ENCODE measurements at places on chromosomes 3 and 15.

GRCh38 chr3:197711973-197712707 lies 24.6 kb downstream of the RUBCN start:
- peak; percentile 87 for DNase-seq

DNA sequence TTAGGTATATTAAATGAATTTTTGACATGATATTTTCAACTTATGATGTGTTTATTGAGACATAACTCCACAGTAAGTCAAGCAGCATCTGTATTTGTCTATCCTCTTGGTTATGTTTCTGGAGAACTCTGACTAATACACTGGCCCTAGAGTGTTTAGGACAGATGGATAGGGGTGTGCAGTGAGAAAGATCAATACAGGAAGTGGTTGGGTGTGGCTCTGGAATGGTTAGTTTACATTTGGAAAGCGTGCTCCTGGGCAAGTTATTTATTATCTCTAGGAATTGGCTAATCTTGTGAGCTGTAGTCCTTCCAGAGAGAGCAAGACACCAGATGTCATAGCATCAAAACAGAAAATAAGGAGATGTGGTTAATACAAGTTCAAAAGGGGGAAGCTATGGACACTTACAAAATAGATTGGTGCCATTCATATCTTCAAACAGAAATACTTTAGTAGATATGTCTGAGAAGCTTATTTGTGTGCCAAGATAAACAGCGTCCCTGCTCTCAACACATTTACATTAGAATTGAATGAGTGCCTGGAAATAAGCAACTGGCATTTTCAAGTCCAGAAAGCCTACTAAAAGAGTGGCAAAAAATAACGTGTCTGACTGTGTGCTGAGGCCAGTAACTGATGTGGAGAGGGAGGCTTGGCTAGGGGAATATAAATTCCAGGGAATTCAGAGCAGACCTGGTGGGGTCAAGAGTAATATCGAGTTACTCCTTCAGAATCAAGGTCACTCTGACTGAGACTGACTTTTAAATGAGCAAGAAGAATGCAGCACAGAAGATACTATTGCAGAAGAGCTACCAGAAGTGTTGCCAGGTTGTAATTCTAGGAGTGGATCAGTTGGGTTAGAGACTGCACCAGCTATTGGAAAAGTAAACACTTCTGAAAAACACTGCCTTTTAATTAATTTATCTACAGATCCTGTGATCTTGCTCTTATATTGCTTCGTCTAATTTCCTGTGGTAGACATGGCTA lies 33.4 kb upstream of the PLAAT1 start:
- peak; percentile 54 for DNase-seq

DNA sequence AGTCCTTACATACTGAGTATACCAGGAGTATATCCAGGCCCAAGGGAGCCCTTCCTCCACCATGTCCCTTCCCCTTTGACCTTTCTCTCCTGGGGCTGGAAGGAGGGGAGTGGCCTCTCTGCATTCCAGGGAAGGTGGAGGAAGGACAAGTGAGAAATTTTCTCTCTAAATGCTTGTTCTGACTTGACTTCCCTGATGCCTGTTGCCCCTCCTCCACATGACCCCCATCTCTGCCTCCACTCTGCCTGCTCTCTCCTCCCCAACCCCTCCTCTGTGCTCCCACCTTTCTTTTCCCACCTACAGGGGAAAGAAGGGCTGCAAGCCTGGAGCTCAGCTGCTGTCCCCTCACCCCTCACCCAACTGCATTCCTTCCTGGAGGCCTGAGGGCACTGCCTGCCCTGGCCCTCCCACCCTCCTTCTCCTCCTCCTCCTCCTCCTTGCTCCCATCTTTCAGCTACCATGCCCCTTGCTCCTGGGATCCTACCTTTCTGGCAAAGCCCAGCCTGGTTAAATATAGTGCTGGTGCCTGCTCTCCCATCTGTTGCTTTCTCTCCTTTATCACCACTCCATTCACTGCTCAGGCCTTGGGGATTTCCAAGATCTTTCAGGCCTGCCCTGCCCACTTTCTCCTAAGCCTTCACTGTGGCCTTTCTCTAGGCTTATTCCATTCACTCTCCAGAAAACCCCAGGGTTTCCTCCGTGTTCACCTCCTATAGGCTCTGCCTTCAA lies 8.5 kb upstream of the DAG1 start:
- DNase-seq = no peak

DNA sequence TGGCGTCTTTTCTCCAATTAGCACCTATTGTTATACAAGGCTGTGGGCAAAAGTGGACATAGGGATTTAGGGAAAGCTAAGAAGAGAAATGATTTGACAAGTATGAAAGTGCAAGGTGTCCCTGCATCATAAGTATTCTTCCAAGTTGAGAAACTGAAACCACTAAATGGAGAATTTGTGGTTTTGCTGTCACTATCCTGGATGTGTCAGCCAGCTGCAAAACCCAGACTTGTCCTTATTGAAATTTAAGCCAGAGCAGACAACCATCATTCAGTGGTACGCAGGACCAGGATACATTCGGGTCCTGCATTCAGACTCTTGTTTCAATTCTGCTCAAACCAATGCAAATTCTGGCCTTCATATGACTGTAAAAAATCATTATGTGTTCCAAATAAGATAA lies 384.8 kb upstream of the TGFBR2 start:
- DNase-seq = no peak

DNA sequence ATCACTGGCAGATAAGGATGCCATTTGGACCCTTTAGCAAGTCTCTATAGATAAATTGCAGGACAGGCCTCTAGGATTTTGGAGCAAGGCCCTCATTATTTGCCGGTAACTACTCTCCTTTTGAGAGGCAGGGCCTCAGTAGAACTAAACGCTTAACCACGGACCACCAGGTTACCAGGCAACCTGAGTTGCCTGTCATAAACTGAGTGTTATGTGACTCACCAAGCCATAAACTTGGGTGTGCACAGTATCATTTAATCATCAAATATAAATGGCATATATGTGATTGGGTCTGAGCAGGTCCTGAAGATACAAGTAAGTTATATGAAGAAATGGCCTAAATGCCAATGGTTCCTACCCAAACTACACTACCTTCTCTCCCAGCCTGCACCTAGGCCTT lies 93.2 kb downstream of the BCHE start:
- no peak for DNase-seq

- peak; percentile 51 for DNase-seq
These were observed 217.6 kb downstream of the ARRDC4 start for GRCh38 chr15:98177966-98178592.

GRCh38 chr3:165389064-165389463 lies 192.9 kb upstream of the SLITRK3 start:
- no peak for DNase-seq

GRCh38 chr15:91133511-91133910 lies 33.5 kb downstream of the SV2B start:
- no peak for DNase-seq

GRCh38 chr3:30733209-30733608 lies 126.8 kb downstream of the TGFBR2 start:
- DNase-seq = no peak

DNA sequence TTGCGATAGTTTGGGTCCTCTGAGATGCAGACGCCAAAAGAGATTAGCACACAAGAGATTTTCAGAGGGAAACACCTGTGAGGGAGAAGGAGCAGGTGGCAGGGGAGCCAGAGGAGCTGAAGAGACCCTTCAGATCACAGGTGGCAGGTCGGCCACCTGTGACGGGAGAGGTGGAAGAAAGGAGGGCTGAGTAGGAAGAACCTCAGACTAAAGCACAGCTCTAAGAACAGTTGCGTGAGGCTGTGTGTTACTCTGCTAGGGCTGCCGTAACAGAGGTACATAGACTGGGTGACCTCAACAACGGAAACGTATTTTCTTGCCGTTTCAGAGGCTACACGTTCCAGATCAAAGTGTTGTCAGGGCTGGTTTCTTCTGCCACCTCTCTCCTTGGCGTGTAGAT lies 38.5 kb downstream of the C2CD4A start:
- DNase-seq = no peak

DNA sequence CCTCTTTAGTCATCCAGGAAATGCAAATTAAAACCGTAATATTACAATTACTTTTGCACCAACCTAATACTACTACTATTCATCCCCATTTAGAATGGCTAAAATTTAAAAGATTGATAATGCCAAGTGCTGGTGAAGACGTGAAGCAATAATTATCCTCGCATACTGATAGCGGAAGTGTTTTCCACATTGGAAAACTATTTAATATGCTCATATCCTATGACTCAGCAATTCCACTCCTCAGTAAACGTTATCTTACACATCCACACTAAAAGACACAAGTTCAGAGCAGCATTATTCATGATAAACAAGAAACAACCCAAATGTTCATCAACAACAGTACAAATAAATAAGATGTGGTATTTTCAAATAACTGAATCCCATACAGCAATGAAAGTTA lies 70.6 kb downstream of the VPS13C start:
- no peak for DNase-seq

DNA sequence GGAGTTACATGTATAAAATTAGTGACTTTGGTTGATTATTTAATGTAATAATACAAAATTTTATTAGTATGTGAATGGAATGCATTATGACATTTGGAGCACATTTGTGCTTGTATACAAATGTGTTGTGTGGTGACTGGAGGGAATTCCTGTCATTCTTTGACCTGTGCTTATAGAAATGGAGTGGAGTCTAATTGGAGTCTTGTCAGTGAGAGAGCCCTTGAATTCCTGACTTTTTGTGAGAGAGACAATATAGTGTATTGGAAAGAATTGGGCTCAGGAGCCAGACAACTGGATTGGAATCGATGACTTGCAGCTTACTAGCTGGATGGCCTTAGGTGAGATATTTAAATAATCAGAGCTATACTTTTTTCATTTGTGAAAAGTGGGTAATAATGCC lies 9.4 kb downstream of the TCF12 start:
- no peak for DNase-seq

GRCh38 chr3:185717627-185718402 lies 107.0 kb downstream of the IGF2BP2 start:
- no peak for DNase-seq

GRCh38 chr15:73910522-73911303 lies 15.5 kb upstream of the LOXL1 start:
- DNase-seq = no peak

- no peak for DNase-seq
These were observed 307.2 kb downstream of the KCNH8 start for GRCh38 chr3:19455546-19455945.

DNA sequence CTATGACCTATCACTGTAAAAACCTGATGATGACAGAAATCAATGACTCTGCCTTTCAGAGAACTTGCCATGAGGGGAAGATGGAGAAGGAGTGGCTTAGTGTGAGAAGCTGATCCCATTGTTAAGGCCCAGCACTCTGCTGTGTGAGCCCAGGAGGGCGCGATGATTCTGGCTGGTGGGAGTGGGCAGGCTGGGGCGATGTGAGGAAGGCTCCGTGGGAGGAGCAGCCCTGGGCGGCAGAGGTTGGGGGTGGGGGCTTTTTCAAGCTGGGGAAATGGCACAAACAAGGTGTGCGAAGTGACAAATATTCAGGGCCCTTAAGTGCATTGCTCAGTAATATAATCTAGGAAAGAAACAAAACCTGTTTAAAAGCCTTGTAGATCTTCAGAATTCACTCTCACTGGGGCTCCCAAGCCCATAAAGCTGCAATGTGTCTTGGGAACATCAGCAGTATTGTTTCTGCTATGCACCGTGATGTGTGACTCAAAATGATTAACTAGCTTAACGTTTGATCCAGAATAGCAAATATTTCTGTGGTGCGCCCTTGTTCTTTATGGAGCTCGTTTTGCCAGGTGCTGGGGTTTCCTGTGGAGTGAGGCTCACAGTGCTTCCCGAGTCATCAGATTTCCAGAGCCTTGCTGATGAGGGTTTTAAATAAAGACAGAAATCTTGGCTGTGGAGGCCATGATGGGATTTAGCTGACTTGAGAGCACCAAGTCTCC lies 141.0 kb downstream of the CHDH start:
- no peak for DNase-seq

DNA sequence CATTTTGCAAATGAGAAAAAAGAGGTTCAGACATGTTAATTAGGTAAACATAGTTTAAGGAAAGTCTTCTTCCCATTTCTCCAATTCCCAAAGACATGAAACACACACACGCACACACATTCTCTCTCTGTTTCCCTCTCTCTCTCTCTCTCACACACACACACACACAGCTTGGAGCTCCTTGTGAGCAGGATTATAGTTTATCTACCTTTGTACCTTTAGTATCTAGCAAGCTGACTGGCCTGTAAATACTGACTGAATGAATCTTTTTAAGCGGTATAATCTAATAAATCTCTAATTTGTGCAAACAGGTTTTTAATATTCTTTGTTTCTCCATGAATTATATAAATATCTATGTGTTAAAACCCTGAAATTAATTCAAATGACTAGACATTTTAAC lies 73.3 kb downstream of the UACA start:
- DNase-seq = no peak

DNA sequence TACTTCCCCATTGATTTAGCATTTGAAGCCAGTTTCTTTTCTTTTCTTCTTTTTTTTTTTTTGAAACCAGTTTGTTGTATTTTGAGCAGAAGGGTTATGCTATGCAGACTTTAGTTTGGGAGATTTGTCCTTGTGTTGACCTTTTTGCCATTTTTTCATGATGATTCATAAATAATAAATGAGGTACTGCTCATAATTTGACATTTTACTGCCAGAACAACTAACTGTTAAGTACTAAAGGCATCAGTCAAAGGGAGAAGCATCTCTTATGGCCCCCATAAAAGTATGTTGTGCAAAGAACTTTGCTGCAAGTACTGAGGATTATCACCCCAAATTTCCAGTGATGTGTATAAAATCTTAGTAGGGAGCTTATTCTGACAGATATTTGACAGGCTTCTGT lies 1.7 kb upstream of the GPR87 start:
- DNase-seq = no peak

DNA sequence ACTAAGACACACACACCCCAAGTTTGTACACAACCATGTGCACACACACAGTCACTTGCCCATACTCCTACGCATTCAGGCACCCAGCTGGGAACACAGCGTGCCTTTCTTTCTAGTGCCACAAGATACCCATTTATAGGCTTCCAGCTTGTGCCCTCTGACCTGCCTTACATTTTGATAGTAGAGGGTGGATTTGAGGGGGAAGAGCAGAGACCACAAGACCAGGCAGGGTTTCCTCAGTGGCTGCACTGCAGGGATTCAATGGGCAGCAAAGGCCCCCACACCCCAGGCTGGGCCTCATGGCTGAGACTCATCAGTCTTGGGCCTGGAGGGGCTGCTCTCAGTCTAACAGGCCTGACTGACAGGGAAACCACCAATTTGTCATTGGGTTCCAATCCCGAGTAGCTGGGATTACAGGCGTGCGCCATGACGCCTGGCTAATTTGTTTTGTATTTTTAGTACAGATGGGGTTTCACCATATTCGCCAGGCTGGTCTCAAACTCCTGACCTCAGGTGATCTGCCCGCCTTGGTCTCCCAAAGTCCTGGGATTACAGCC lies 18.8 kb upstream of the ANKDD1A start:
- DNase-seq = no peak

- DNase-seq = peak; percentile 79
These were observed at the start of gene SNRK for GRCh38 chr3:43286115-43286840. SNRK (plus strand) TSS chr3:43286540; CDS start chr3:43303204, 16,664 bp downstream.

GRCh38 chr3:154081305-154081704 lies 39.9 kb upstream of the ARHGEF26 start:
- DNase-seq = no peak

GRCh38 chr15:80395616-80396015 lies 8.6 kb upstream of the ARNT2 start:
- no peak for DNase-seq

Measured in skin of body (tissue), 3 donors.